ENCODE measurements at places on chromosomes 16 and 17. TPM values are rescaled to one million over a fixed set of nuclear protein-coding genes. Genes with fewer than 3 reads are reported as not detected.

- no peak overlapping the region for H3K4me3 ChIP-seq
- no peak for DNase-seq
- H3K4me1 ChIP-seq, result no peaks in the 10 kb centered on the region
- no peaks in the 10 kb centered on the region for H3K36me3 ChIP-seq
- no peaks in the 10 kb centered on the region for H3K27me3 ChIP-seq
Observed at GRCh38 chr17:70321352-70321751, 152.0 kb downstream of the KCNJ2 start.

GRCh38 chr17:18257268-18257981 is 1.1 kb downstream of the FLII start:
- DNase-seq, result no peak
- no peaks in the 10 kb centered on the region for H3K27me3 ChIP-seq
- peak overlapping the region; percentile 88 for H3K4me3 ChIP-seq
- H3K36me3 ChIP-seq, result peaks cover 3% of the 10 kb centered on the region
- peak overlapping the region; percentile 86 for H3K27ac ChIP-seq

- no peak for DNase-seq
- H3K4me3 ChIP-seq, result no peak overlapping the region
- H3K4me1 ChIP-seq, result no peaks in the 10 kb centered on the region
- H3K27me3 ChIP-seq, result no peaks in the 10 kb centered on the region
Observed at GRCh38 chr17:14580499-14580898, 279.6 kb downstream of the HS3ST3B1 start.

DNA sequence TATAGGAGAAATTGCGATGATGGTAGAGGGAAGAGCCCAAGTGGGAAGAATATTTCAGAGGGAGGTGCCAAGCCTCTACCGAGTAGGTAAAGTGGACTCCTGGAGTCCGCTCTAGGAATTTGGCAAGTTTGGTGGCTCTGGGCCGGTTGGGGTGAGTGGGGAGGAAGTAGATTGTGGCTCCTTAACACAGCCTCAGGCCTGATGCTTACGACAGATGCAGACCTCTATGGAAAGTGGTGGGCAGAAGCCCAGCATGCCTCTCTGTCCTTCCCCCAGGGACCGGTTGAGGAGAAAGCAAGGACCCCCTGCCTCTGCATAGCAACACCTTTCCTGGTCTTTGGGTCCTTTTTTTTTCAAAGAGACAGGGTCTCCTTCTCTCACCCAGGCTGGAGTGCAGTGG is 55.9 kb upstream of the SIAH1 start:
- no peaks in the 10 kb centered on the region for H3K4me1 ChIP-seq
- H3K27me3 ChIP-seq, result no peaks in the 10 kb centered on the region
- no peaks in the 10 kb centered on the region for H3K36me3 ChIP-seq
- H3K27ac ChIP-seq, result no peak overlapping the region
- no peak overlapping the region for H3K4me3 ChIP-seq

EPOP gene
- total RNA-seq, result 19.9 TPM
